ENCODE measurements at places on chromosomes 4 and X. TPM values are rescaled to one million over a fixed set of nuclear protein-coding genes. Genes with fewer than 3 reads are reported as not detected.

Gene RASSF6
- total RNA-seq: not detected

Gene BEX2
- total RNA-seq: 101 TPM

Gene OPHN1
- 1.7 TPM for total RNA-seq

Gene USP27X
- 1.4 TPM for total RNA-seq

Gene RAB40AL
- total RNA-seq: not detected

Data from G401 (cell line).